Smooth muscle cell of the coronary artery (primary cell): ENCODE measurements at places on chromosomes 12 and 14. TPM values are rescaled to one million over a fixed set of nuclear protein-coding genes. Genes with fewer than 3 reads are reported as not detected.

METTL3 gene
- 48.4 and 68.7 TPM in 2 replicates for total RNA-seq

KRT86 gene
- 2.9 TPM in 1 of 2 replicates, not detected in the other for total RNA-seq

LTB4R2 gene
- 1.2 and 2.3 TPM in 2 replicates for total RNA-seq

PCNX1 gene
- 29.1 and 35.2 TPM in 2 replicates for total RNA-seq

IL26 gene
- total RNA-seq: 0.35 TPM in 1 of 2 replicates, not detected in the other

AKAP3 gene
- 0.38 and 1.1 TPM in 2 replicates for total RNA-seq

PPP1R36 gene
- total RNA-seq: 0.53 and 0.82 TPM in 2 replicates

NT5DC3 gene
- total RNA-seq: 3.6 and 5.2 TPM in 2 replicates

MYH6 gene
- total RNA-seq: under 0.01 TPM in 1 of 2 replicates, not detected in the other

SLC25A29 gene
- total RNA-seq: 21.7 and 26.2 TPM in 2 replicates
